ENCODE measurements at places on chromosomes 1 and 21.
A peak's percentile ranks its signal among the peaks of the same experiment; 100 is the strongest.

DNA sequence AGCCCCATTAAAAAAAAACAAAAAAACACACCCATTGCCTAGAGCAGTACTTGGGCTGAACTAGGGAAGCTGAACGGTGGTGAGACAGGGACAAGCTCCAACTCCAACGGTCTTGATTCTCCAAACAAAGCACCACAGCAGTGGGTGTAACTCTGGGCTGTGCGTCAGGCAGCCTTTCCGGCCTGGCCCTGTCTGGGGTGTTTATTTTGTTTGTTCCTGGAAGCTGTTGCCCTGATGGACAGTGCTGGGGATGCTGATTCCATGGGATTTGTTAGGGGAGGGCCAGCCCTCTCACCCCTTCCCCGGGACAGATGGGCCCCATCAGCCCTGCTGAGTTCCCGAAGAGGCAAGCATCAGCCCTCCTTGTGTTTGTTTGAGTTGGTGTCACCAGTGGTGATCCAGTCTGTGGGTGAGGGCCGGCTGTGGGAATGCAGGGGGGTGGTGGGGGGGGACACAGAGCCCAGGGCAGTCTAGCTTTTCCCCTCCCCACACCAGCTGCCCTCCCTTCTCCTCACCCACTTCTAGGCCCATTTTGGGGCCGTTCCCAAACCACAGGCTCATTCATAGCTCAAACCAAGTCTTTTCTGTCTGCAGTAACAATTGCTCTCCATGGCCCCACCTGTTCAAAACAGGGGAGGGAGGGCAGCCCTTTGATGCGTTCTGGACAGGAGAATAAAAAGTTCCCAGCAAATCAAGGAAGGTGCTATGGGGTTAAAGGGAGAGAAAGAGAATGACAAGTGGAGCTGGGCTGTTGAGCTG, 4.5 kb downstream of the WNT2B start:
- DNase-seq = no peak

- no peak for DNase-seq
These were observed 799.6 kb downstream of the ADGRL2 start for GRCh38 chr1:82600314-82600713.

- DNase-seq = no peak
These were observed 16.2 kb downstream of the OLIG2 start for GRCh38 chr21:33041981-33042380.

- peak; percentile 18 for DNase-seq
These were observed 2.0 kb upstream of the ABCG1 start for GRCh38 chr21:42216726-42217572.

DNA sequence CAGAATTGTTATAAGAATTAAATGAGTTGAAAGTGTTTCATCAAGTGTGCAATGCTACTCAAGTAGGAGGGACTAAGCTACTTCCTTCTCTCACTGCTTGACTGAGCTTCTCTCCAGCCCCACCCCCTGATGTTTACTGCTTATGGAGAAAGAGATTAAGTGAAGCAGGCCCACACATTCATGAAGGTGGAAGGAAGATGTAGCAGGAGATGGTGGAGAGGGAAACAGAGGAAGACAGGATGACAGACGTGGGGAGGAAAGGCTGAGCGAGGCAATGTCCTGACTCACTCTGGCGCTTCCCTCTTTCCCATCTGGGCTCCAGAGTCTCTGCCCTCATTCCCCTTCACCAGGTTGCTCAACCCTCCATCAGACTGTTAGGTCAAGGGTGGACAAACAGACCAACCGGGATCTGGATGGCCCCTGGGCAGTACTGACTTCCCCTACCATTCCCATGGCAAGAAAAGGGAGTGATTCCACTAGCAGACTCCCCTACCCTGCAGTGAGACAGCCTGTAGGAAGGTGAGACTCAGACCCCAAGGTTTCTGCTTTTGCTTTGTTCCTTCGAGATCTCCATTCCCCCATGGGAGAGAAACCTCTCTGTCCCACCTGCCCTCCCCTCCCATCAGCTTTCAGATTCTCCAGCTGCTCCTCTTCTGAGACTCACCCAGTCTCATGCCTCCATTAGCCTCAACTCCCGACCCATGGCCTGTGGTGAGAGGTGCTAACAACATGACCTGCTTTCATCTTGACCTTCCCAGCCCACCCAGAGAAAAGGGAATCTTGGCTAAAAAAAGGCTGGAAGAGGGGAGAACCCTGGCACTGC, 3.1 kb upstream of the ARHGEF2 start:
- DNase-seq = no peak

- no peak for DNase-seq
These were observed 703 bp downstream of the ERI3 start for GRCh38 chr1:44354268-44354839.
